ENCODE measurements at places on chromosomes 4 and X.

- no peak for DNase-seq
Observed at GRCh38 chrX:125444659-125445058, 125.0 kb downstream of the TEX13C start.

- DNase-seq, result no peak
Observed at GRCh38 chr4:124483048-124483906, 229.3 kb downstream of the ANKRD50 start.

DNA sequence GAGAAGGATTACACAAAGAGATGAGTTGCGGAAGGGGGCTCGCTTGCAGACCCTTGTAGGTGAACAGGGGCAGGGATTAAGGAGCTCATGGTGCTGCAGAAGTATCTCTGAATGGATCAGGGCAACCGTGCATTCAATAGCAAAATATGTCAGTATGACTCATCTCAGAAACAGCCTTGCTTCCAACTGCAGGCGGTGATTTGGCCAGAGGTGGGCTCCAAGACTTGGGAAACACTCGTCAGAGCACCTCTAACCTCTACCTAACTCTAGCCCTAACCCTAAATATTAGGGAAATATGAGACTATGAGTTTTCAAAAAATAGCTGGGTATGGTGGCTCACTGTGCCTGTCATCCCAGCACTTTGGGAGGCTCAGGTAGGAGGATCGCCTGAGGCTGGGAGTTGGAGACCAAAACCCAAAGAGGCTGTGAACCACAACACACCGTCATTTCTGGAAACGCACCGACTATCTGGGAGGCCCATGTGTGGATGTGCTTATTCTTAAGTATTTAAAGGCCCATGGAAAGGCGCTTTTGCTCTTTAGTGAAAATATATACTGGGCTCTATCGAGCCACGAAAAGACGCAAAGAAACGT, 102.6 kb downstream of the DHRSX start:
- no peak for DNase-seq

- DNase-seq, result no peak
Observed at GRCh38 chr4:65391382-65391781, 278.9 kb downstream of the EPHA5 start.

DNA sequence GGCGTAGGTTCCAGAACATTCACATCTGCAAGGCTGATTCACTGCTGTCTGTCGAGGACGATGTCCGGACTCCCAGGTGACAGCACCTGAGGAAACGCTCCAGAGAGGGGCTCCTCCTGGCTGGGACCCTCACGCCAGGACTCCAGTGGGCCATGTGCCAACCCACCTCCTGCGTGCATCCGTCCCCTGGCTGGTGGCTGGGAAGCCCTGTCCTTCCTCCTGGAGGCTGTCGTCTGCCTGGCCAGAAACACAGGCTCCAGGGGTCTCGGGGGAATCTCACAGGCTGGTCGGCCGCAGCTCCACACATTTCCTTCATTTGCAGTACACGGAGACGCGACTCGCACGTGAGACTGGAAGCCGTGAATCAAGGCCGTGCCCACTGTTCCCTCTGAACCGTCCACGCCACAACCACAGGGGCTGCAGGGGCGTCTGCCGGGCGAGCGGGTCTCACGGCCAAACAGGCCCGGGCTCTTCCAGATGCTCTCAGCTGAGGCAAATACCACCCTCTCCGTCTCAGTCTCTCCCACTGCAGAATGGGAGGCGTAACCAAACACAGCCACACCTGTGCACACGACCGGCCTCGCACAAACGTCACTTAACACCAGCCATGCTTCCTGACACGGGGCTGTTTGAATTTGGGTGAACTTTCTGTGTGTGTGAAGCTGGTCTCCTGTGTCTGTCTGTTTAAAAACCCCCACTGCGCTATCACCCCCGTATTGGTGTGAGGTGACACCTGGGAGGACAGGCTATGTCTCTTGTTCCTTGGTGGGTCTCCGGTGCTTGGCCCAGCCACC, 38.7 kb upstream of the MXD4 start:
- DNase-seq, result no peak

DNA sequence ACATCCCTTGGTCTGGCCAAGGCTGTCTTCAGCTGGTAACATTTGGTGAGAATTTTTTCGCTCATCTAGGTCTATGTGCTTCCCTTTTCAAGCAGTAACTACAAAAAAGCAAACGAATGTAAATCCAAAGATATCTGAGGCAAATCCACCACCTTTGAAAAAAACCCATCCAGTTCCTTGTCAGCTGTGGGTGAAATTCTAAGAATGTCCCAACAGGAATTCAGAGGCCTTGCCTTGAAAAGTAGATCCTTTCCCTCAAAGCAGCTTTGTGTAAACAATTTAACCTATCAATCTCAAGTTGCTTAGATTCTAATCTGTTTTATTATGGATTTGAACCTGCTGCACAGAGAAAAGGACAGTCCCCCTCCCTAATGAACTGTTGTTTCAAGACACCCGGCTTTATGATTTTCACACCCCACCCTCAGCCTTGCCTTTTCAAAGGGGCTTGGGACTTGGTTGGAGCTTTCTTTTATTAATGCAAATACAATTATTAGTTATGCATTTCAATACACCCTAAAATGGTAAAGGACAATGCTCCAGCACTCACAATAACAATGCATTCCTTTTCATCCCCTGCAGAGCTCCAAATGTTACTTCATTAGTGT, 166.6 kb downstream of the LDB2 start:
- no peak for DNase-seq

Measured in KG1 (cell line).